ENCODE measurements at places on chromosomes 16 and 17. TPM values are rescaled to one million over a fixed set of nuclear protein-coding genes. Genes with fewer than 3 reads are reported as not detected.

GRCh38 chr16:75942936-75943335, 216.6 kb upstream of the CPHXL start:
- peak; percentile 46 for DNase-seq

- DNase-seq: no peak
Measured at GRCh38 chr16:12321311-12321842, 344.8 kb downstream of the SNX29 start.

DNA sequence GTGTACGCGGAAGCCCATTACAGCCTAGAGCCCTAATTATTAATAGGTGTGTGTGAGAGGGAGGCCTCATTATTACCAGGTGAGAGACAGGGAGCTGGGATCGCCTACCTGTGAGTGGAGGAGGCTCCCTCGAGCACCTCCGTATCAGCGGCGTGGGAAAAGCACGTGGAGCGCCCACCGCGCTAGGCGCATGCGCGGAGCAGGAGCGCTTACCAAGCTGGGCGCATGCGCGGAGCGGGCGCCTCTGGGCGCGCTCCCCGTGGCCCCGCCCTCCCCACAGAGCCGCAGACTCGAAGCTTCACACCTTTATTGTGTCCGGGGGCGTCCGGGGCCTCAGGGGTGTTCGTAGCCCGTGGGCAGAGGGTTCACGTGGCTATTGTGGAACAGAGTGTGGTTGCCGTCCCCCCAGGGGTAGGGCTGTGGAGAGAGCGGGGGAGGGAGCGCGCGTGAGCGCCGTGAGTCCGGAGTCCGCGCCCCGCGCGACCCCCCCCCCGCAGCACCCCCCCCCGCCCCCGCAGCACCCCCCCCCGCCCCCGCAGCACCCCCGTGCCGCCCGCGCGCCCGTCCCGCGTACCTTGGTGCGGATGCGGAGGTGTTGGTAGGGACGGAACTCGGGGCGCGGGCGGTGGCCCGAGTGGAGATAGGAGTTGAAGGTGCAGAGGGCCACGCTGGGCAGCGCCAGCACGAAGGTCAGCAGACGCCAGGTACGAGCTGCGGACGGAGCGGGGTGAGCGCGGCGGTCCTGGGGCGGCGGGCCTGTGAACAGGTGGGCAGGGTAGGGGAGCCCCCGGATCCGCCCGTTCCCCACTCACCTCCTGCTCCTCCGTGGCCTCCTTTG, 500 bp downstream of the COX6A2 start:
- peak; percentile 73 for DNase-seq

DNA sequence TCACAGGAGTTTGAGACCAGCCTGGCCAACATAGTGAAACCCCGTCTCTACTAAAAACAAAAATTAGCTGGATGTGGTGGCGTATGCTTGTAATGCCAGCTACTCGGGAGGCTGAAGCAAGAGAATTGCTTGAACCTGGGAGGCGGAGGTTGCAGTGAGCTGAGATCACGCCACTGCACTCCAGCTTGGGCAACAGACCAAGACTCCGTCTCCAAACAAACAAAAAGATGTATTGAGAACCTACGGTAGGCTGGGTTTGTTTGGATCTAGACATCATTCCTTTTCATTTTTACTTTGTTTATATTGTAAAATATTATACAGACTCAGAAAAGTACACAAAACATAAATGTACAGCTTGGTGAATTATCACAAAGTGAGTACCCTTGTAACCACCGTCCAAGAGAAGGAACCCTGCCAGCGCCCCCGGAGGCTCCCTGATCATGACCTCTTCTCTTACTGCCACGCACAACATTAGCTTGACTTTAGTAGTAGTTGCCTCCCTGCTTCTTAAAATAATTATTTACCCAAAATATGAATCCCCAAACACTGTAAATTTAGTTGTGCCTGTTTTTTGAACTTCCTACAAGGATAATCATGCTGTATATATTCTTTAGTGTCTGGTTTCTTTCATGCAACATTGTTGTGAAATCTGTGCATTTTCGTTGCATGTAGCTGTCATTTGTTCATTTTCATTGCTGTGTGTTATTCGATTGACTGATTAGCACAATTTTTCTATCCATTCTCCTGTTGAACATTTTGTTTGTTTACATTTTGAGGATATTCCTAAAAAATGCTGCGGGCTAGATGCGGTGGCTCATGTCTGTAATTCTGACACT, 56.5 kb downstream of the KSR1 start:
- DNase-seq: no peak

The RNF227 gene
- 4.1 TPM for polyA plus RNA-seq

DNA sequence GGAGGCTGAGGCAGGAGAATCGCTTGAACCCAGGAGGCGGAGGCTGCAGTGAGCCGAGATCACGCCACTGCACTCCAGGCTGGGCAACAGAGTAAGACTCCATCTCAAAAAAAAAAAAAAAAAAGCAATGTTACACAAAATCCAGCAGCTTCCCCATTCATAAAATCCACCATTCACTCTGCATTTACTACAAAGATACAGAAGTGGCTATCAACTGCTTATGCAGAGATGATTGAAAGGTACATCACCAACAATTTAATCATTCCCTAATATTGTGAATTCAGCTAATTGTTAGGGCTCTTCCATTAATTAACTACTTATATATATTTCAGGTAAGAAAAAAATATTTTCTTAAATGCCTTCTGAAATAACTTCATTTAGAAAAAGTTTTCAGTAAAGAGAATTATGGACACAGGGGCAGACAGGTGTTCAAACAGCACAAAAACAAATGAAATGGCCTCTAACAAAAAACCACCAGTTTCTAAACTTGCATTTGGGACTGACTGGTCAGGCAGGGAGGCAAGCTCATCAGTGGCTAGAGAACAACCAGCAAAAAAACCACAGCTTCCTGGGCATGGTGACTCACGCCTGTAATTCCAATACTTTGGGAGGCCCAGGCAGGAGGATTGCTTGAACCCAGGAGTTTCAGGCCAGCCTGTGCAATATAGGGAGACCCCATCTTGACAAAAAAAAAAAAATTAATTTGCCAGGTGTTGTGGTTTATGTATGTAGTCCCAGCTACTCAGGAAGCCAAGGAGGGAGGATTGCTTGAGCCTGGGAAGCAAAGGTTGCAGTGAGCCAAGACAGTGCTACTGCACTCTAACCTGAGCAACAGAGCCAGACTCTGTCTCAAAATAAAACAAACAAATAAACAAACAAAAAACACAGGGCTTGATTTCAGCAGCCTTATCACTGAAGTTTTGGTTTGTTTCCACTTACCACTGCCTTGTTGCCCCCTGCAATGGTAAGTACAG, 26.3 kb downstream of the ERN1 start:
- no peak for DNase-seq

The CCL1 gene
- polyA plus RNA-seq: not detected

The OR1E2 gene
- not detected for polyA plus RNA-seq

The ODAD4 gene
- 0.99 TPM for polyA plus RNA-seq

The NLRC3 gene
- 0.90 TPM for polyA plus RNA-seq

The SIRT7 gene
- 6.5 TPM for polyA plus RNA-seq

Data from muscle of leg (tissue), 16 donors.